ENCODE measurements at places on chromosomes 5 and 9.

GRCh38 chr9:128728298-128728697 is 4.4 kb upstream of the ZDHHC12 start:
- DNase-seq, result no peak

DNA sequence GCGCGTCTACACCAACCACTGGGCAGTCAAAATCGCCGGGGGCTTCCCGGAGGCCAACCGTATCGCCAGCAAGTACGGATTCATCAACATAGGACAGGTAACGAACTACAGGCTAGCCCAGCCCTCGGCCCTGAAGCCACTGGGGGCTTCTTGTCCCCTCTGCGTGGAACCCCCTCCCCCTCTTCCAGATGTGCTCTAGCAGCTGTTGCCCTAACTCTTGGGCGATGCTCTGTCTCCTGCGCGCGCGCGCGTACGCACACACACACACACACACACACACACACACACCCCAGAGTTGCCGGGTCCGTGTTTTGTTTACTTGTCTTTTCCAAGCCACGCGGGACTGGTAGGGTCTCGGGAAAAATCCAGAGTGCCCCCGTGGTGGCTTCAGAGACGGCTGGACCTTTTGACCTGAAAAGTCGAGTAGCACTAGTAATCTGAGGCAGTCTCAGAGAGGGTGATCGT is 836 bp downstream of the PCSK5 start:
- no peak for DNase-seq

GRCh38 chr5:83590966-83591365 is 119.4 kb downstream of the VCAN start:
- DNase-seq, result no peak

GRCh38 chr5:56147106-56147505 is 86.0 kb downstream of the ANKRD55 start:
- no peak for DNase-seq

GRCh38 chr9:92636627-92637026 is 33.3 kb downstream of the IPPK start:
- no peak for DNase-seq

DNA sequence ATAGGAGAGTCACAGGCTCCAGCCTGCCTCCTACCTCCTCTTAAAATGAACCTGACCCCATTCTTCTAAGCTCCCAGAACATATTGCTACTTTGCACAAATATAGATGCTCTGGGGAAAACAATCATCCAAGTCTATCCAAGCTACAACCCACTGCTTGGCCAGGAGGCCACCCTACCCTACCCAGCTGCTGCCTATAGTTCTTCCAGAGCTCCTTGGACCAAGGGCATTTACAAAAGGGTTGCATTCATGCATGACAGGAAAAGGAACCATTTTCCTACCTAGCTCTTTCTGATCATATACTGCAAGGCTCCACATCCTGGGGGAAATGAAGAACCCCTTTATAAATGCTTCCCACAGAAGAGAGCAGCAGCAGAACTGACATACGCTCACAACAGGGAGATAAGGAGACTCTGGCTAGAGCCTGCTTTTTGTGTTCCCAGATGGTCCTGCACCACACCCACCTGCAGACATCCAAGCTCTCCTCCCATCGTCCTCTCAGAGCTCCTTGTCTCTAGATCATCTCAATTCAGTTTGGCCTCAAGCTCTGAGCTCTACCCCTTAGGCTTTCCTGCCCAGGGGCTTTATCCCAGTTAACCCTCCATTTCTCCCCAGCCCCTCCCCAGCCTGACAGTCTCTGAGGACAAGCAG is 185.5 kb downstream of the SPOCK1 start:
- DNase-seq, result no peak

DNA sequence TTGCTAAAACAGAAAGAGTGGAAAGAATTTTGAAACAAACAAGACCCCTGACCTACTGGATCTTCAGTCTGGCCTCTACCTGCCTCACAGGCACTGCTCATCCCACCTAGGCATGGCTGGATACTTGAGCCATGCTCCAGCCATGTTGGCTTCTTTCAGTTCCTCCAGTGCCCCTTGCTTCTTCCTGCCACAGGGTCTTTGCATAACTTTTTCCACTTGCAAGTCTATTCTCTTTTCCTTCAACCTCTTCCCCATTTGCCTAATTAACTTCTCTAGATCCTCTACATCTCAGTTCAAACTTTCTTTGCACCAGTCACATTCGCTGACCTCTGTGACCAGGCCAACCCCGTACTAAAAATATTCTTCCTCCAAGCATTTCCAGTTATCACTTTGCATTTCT is 50.4 kb downstream of the STARD4 start:
- no peak for DNase-seq

DNA sequence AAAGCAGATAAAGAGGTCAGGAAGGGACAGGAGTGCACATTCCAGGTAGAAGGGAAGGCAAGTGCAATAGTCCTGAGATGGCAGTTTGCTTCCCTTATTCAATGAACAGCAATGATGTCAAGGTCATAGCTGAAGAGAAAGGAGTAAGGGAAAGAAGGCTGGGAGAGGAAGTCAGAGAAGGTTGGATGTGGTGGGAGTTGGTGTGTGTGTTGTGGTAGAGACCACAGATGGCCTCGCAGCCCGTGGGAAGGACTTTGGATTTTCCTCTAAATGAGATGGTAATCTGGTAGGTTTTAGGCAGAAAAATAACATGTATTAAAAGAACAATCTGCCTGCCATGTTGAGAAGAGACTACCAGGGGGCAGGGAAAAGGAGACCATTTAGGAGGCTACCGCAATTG is 25.1 kb upstream of the LPAR1 start:
- DNase-seq, result no peak

GRCh38 chr5:52822437-52822836 is 34.7 kb downstream of the ITGA1 start:
- DNase-seq, result no peak

DNA sequence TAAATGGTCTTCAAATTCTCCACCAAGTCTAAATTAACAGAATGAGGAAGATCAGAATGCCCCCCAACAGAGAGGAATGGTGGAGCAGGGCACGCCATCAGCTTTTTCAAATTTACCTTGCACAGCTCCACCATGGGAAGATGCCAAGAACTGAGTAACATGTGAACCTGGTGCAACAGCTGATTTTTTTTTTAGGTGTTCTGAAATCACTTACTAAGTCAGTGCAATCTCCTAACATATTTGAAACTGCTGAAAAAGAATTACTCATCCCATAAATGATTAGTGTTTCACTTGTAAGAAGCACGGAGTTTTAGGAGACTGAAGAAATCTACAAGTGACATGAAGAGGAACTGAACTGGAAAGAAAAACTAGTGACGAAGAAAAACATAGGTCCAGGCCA is 5.1 kb downstream of the TMEM245 start:
- DNase-seq, result no peak

DNA sequence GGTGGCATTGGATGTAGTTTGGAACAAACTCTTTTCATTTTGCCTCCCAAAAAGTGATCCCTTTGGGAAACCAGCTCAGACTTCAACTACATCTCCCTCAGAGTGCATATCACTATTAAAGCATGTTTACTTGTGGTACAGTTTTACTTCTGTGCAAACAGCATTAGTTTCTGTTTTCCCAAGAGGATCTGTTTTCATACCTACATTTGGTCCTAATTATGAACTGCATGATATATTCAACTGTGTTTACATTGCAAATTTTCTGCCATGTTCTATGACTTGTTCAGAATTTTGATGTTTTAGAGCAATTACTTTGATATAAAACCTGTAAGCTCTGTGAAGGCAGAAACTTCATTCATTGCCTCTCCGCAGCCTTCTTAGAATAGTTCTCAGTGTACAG is 681.5 kb upstream of the ACO1 start:
- DNase-seq, result no peak

- DNase-seq, result no peak
Measured at GRCh38 chr9:122337556-122337929, 33.3 kb upstream of the PTGS1 start.

- no peak for DNase-seq
Measured at GRCh38 chr9:116238776-116239340, 85.3 kb downstream of the PAPPA start.

- no peak for DNase-seq
Measured at GRCh38 chr5:80230269-80230992, 25.4 kb downstream of the SERINC5 start.

DNA sequence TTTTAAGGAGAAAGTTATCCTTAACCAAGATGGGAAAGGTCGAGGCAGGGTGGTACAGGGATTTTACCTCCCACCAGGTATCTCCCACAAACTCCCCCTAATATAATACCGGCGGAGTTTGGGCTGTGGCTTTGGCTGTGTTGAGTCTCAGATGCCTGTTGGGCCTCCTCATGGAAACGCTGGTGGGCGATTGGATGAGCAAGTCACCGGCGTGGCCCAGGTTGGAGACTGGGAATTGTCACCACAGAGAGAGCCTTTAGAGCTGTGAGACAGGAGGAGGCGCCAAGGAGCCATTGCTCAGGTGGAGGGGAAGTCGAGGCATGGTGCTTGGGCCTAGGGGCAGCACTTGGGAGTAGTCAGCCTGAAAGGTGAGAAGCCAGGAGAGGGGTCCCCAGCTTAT is 3.4 kb upstream of the CAMSAP1 start:
- DNase-seq, result no peak

DNA sequence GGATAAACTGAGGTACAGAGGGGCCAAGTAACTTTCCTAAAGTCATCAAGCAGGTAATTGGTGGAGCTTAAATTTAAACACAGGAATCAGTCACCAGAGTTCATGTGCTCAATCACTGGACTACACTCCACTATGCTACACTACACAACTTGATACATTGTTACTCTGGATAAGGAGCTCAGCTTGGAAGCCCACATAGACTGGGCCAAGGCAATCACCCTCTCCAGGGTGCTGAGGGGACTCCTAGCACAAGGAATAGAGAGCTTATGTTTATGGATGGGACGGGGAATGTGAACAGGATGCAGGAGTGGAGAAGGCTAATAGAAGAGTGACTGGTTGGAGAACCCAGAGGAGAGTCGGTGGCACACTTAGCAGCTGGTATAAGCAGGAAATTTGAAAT is 113.5 kb upstream of the NFIB start:
- no peak for DNase-seq

GRCh38 chr5:158755986-158756385 is 343.7 kb downstream of the EBF1 start:
- DNase-seq, result no peak

- DNase-seq, result no peak
Measured at GRCh38 chr5:107887166-107887943, 216.6 kb upstream of the EFNA5 start.

- no peak for DNase-seq
Measured at GRCh38 chr5:169550227-169550626, 33.3 kb upstream of the SPDL1 start.

- no peak for DNase-seq
Measured at GRCh38 chr9:32823551-32823950, 40.2 kb downstream of the TMEM215 start.

- DNase-seq, result no peak
Measured at GRCh38 chr5:149902177-149902576, 42.4 kb downstream of the PDE6A start.

- DNase-seq, result no peak
Measured at GRCh38 chr5:3226196-3226920, 369.3 kb upstream of the IRX1 start.

Measured in T-helper 2 cell (primary cell).